LoVo (cell line): ENCODE measurements at places on chromosomes 6 and 20.

- no peak for DNase-seq
Measured at GRCh38 chr6:80940571-80940970, 811.9 kb downstream of the TENT5A start.

GRCh38 chr20:38219006-38219950 lies 41.3 kb downstream of the KIAA1755 start:
- no peak for DNase-seq

GRCh38 chr6:106974336-106974998 lies at the start of gene CD24:
TSS of gene CD24 (minus strand) at chr6:106974729. CDS start at chr6:106974646, 83 bp downstream.
- DNase-seq, result peak; percentile 65

- DNase-seq, result no peak
Measured at GRCh38 chr6:52285177-52286068, 881 bp upstream of the MCM3 start.

DNA sequence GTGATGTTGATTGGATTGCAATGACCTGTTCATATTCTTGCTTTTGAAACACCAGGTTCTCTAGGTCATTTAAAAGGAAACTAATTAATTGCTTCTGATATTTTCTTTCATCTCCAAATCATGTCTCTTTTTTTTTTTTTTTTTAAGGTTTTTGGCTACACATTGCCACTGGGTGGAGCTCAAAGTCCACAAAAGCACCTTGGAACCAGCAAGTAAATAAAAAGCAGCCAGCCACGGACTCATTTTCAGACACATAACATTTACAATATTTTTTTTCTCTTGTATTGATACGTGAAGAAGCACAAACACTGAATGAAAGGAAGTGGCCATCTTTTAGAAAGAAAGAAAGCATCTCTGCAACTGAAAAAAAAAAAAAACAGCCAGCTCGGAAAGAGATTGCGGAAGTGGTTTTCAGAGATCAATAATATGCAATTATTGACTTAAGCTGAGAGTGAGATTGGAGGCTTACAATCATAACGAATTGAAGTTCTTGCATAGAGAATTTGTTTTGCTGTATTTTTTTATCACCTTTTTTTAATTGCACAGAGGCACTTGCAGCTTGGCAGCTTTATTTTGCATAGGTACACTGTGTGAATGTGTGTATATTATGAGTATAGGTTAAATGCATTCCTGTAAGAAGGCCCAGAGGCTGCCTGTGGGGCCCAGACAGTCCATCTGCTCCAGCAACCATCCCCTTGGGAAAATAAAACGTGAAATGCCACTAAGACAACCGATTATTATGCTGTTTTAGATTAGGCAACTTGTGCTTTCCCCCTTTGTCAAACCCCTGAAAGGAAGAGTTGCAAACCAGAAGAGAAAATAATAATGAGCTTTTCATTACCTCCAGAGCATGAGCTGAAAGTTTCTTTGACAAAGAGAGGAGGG lies 28.2 kb downstream of the CGA start:
- peak; percentile 13 for DNase-seq

DNA sequence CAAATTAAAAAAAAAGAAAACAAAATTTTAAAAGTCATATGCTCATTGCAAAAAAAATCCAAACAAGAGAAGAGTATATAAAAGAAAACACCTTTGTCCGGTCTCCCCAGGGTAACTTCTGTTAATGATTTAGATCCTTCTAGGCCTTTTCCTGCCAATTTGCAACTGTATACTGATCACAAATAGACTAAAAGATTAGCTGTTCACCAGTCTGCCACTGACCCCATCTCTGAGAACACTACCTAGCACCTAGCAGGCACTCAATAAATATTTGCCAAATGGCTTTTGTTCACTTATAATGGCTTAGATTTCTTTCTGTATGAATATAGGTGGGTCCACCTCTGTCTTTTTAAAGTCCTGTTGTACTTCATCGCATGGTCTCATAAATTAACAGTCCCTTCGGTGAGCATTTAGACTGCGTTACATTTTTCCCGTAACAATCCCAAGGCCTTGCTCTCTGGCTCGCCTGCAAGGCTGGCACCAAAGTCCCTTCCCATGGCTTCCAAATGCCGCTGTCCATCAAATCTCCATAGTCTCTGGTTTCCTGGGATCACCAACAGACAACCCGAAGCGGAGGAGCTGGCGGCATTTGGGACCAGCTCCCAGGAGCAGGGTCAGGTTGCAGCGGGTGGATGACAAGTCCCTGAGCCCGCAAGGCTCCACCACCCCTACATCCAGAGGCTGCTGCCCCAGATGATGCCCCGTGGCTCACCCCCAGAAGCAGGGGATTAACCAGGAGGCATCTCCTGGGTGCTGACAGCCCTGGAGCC lies 11.8 kb downstream of the JPH2 start:
- no peak for DNase-seq

DNA sequence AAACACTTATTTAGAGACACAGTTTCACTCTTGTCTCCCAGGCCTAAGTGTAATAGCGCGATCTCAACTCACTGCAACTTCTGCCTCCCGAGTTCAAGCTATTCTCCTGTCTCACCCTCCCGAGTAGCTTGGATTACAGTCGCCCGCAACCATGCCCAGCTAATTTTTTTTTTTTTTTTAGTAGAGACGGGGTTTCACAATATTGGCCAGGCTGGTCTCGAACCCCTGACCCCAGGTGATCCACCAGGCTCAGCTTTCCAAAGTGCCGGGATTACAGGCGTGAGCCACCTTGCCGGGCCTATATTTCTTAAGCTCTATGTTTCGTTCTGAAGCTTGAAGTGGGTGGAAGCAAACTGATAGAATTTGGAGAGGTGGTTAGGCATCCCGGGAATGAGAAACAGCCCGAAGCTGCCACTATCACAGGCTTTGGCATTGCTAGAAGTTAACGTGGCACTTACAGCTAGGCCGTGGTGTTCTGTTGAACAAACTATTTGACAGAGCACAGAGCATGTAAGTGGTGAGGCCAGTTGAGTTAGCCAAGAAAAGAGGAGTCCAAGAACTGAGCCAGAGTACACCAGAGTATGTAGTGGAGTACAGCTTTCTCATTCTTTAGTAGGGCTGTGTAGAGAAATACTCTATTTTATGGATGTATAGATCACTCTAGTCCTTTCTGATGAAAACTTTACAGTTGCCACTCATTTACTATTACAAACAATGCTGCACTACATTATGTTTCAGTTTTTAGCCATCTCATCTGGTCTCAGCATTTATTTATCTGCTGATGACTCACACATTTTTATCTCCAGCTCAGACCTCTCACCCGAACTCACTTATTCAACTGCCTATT lies 62.0 kb upstream of the HFE start:
- DNase-seq, result peak; percentile 67

- no peak for DNase-seq
Measured at GRCh38 chr20:48875914-48876240, 45.6 kb upstream of the ARFGEF2 start.

- no peak for DNase-seq
Measured at GRCh38 chr6:89952105-89952671, 57.9 kb downstream of the GJA10 start.

DNA sequence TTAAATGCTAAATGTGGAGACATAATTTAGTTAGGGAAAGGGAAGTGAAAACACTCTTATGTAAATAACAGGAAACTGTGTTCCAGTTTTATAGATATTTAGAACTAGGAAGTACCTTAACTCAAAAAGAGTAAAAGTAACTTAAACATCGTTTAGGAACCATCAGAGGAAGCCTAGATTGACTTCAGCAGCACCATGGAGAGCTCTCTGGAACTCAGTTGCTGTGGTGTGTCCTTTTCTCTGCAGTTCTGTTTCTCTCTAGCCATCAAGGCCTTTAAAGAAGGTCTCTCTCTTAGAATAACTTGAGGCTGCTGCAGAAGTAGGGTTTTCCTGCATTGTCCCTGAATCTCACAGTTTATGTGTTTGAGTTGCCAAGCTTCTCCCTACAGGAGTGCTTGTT lies 26.9 kb downstream of the CLVS2 start:
- DNase-seq, result no peak

DNA sequence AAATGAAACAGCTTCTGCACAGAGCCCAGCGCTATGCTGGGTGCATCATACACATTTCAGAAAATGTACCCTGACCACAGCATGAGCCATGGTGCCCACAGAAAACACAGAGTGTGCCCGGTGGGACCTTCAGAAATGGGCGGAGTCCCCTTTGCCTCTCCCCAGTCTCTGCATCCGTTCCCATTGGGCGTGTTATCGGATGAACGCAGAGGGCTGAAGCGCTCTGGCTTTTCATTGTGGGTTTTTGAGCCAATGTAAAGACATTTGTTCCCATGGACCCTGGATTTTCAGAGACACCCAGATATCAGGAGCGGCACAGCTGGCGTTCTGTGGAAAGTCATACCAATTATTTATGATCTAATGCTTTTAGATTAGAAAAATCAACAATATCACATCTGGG lies 99.8 kb downstream of the DACT2 start:
- no peak for DNase-seq

- DNase-seq, result no peak
Measured at GRCh38 chr20:58458342-58459057, 56.7 kb downstream of the APCDD1L start.

DNA sequence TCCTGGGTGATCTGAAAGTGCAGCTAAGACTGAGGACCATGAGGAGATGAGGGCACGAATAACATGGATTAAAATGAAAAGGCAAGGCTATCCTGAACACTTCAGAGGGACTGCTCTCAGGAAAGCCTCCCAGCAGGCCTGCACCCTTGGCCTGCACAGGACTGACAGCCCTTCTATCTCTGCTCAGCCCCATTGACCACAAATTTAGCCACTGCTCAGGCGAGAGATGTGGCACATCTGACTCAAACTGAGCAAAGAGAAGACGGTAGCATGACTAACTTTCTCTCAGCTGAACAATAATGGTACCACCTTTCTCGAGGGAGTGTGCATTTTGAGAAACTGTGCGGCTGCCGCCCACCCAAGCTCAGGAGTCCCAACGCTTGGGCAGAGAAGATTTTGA lies 257.5 kb downstream of the ADGB start:
- no peak for DNase-seq

DNA sequence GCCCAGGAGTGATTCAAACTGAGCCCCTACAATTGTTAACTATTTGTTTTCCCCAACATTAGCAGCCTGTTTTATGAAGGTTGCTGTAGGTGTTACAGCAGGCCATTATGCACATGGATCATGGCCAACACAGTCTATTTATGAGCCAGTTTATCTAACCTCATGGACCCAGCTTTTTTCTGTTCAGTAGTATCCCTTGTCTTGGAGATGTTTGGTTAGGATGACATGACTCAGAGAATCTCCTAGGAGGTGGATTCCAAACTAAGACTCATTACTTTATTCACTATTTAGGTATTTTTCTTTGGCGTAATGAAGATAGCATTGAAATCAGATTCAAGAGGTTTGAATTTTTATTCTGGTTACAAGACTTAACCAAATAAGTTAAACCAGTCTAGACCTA lies 62.8 kb upstream of the TFB1M start:
- DNase-seq, result no peak

GRCh38 chr6:87225511-87225910 lies 70.1 kb downstream of the ZNF292 start:
- no peak for DNase-seq

DNA sequence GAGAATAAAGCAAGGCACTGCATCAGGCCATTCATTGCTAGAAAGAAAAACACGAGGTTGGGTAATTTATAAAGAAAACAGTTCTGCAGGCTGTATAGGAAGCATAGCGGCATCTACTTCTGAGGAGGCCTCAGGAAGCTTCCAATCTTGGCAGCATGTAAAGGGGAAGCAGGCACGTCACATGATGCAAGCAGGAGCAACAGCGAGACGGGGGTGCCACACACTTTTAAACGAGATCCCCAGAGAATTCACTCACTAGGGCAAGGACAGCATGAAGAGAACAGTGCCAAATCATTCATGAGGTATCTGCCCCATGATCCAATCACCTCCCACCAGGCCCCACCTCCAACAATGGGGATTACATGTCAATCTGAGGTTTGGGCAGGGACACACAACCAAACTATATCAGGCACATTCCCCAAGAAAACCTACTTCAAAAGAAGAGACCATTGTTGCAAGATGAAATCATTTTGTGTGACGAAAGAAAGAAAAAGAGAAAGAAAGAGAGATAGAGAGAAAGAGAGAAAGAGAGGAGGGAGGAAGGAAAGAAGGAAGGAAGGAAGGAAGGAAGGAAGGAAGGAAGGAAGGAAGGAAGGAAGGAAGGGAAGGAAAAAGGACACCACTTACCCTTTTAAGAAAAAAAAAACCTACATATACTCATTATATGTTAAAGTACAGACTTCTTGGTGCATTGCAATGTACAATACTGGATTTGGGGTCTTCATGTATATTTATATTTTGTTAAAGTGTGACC lies 95.9 kb upstream of the PLEKHG1 start:
- no peak for DNase-seq

GRCh38 chr20:56249244-56249955 lies 868 bp downstream of the MC3R start:
- DNase-seq, result peak; percentile 7

GRCh38 chr20:50980071-50980681 lies 21.6 kb downstream of the MOCS3 start:
- DNase-seq, result no peak

DNA sequence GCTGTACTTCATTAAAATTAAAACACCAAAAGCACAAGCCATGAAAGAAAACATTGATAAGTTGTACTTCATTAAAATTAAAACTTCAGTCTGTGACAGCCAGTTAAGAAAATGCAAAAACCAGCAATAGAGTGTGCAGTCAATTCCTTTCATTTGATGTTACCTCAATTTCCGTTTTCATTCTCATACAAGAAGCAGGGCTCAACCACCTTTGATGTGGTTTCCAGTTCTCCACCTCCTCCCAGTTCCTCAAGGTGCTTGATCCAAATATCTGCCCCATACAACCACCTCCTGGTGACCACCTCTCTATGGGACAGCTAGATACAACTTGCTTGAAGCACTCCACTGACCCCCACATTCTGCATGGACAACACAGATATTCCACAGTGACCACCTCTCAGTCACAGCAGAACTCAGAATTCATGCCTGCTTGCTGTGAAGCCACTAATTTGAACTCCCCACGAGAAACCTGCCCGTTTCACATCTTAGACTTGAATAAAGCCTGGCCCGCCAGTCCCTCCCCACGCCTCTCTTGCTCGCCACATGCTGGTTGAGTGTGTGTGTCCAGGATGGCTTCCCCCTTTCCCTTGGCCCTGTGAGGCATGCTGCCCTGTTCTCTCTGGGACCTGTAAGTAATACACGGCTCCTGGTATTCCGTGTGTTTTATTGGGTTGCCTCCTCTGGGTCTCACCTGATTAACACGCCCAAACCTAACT lies 66.1 kb downstream of the FAM50B start:
- no peak for DNase-seq

DNA sequence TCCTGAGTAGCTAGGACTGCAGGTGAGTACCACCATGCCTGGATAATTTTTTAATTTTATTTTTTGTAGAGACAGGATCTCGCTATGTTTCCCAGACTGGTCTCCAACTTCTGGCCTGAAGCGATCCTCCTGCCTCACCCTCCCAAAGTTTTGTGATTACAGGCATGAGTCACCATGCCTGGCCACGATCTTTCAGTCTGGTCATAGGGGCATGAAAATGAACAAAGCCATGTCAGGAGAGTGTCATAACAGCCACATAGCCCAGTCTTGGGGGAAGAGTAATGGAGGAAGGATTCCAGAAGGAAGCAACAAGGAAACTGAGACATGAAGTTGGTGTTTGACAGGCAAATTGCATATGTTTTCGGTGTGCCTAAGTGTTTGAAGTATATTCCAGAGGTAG lies 17.0 kb upstream of the SNX3 start:
- no peak for DNase-seq
